Glomerular endothelial cell (primary cell): ENCODE measurements at places on chromosomes 1 and 21. TPM values are rescaled to one million over a fixed set of nuclear protein-coding genes. Genes with fewer than 3 reads are reported as not detected.

DNA sequence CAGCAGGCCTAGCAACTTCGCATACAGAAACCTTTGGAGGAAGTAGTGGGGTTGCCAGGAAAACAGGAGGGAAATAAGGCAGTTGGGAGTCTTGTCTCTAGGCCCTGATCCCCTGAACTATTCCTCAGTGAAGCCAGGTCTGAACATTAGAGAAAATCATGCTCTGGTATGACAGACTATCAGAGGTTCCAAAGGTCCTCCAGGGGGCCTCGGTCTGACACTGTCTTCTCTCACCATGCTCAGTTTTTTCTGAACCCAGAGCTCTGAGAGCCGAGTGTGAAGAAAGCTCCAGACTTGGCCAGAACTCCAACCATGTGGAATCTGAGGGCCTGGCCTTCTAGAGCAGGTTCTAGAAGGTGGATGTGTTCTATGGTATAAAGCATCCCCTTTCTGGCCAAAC is 4.0 kb downstream of the TOMM40L start:
- DNase-seq, result no peak

GRCh38 chr1:66302815-66303214 is 231.1 kb upstream of the SGIP1 start:
- DNase-seq, result no peak

GRCh38 chr1:180271272-180272255 is 41.5 kb downstream of the LHX4 start:
- DNase-seq, result no peak

XPR1 gene
- 24.2 and 27.7 TPM in 2 replicates for total RNA-seq

- no peak for DNase-seq
These were observed 335.2 kb downstream of the HHAT start for GRCh38 chr1:210663730-210664573.

KRTAP12-2 gene
- total RNA-seq, result not detected in 2 replicates

PGBD5 gene
- total RNA-seq, result 0.10 and 0.12 TPM in 2 replicates

GRCh38 chr1:110952031-110952430 is 11.7 kb downstream of the LRIF1 start:
- no peak for DNase-seq

- no peak for DNase-seq
These were observed 7.5 kb downstream of the TRIM63 start for GRCh38 chr1:26059906-26060305.

HJV gene
- total RNA-seq, result not detected in 2 replicates

ADAM30 gene
- not detected in 2 replicates for total RNA-seq

GRCh38 chr1:12460121-12460520 is 157.9 kb downstream of the DHRS3 start:
- DNase-seq, result no peak

GRCh38 chr1:109255678-109256077 is 6.3 kb downstream of the CELSR2 start:
- DNase-seq, result no peak

HSPB7 gene
- not detected in 2 replicates for total RNA-seq

GRCh38 chr1:192724670-192725069 is 84.2 kb upstream of the RGS2 start:
- no peak for DNase-seq

DNA sequence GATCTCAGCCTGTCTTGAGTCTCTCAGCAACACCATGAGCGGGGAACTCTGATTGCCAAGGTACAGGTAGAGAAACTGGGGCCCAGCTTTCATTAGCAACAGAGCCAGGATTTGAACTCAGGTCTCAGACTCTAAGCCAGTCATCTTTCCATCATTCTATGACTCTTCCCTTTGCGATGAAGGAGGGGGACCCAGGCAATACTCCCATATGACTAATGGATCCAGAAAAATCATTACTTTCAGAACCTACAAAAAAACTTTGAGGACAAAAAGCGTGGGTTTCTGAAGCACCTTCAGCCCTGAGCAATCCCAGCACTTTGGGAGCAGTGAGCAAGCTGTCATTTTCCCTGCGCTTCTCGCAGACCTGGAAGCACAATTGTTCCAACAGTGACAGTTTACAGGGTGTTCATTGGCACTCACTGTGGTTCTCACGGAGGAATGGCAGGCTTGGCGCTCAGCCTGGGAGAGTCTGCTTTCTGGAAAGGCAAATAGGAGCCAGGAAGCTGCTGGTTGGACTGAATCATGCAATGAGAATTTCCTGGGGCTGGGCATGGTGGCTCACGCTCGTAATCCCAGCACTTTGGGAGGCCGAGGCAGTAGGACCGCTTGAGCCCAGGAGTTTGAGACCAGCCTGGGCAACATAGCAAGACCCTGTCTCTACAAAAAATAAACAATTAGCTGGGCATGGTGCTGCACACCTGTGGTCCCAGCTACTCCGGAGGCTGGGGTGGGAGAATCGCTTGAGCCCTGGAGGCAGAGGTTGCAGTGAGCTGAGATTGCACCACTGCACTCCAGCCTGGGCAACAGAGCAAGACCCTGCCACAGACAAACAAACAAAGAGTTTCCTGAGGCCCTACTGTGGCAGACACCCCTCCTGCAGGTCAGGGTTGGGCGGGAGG is 40.1 kb downstream of the SLC2A7 start:
- peak; percentile 85 for DNase-seq

SPRR5 gene
- not detected in 2 replicates for total RNA-seq

LORICRIN gene
- total RNA-seq, result not detected in 2 replicates

DNA sequence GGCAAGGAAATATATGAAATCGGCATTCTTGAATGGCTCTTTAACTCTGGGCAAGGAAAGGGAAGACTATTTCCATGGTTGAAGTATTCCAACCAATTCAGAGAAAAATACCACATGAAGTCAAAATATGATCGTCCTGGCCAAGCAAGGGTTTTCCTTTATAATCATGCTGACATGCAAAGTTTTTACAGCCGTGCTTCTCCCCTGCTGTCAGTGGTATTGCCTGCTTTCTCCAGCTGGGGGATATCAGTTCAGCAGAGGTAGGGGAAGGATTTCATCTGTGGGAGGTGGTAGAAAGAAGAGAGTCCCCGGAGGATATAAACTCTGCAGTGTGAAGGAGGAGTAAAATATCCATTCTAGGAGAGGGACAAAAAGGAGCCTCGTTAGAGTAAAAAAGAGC is 322.8 kb downstream of the PAPPA2 start:
- no peak for DNase-seq

DNA sequence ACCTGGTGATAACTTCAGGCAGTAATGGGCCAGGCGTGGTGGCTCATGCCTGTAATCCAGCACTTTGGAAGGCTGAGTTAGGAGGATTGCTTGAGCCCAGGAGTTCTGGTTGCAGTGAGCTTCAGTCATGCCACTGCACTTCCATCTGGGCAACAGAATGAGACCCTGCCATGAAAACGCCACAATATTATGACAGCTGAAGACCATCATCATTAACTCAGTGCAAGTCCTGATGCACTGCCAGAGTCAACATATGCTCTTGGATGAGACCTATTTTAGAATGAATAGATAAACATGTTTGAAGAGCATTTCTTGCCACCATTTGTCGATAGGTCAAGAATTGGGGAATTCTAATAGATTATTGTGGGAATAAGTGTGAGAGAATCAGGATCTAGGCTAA is 26.4 kb downstream of the HENMT1 start:
- no peak for DNase-seq

DNA sequence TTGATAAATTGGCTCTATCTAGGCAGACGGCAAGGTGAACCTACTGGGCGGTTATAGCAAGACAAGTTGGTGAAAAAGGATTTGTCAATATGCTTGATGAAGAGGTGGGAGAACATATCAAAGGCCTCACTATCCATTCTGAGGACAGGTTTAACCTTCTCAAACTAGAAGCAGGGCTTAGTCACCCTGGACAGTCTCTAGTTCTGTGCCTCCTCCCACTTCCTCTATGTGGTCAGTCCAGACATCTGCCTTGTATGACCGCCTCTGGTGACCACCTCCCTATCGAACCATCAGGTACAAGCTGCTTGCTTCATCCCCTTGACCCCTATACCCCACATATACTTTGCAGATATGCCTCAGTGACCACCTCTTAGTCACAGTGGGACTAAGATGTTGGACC is 2.3 kb upstream of the SCYL3 start:
- no peak for DNase-seq

PRAMEF7 gene
- total RNA-seq, result not detected in 2 replicates

DNA sequence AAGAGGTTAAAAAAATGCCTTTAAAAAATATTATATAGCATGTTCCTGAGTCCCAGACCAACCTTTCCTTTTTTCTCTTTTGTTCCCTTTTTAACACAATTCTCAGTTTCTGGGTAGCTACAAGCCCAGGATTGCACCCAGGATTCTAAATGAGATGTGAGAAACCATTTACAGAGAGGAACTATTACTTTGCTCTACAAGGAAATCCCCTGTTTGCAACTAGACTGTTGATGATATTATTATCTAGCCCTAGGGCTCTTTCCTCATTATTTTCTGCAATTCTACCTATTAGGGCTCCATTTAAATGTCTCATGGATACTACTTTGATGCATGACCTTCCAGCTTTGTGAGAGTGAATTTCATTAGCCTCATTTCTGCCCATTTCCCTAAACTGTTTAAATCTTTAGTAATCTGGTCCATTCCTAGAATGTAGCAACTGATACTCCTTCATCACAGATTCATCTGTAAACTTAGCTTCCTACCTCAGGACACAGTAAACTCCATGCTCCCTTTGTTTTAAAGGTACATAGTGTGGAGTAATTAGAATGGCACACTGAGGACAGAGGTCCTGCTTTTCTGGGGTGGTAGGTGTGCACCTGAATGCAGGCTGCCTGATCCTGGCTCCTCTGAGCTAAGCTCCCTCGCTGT is 7.1 kb upstream of the KIF14 start:
- no peak for DNase-seq

HTR6 gene
- not detected in 2 replicates for total RNA-seq

- DNase-seq, result no peak
These were observed 53.2 kb downstream of the SAMSN1 start for GRCh38 chr21:14492931-14493330.

F13B gene
- total RNA-seq, result not detected in 2 replicates

TUFT1 gene
- total RNA-seq, result 5.1 and 6.8 TPM in 2 replicates

DNA sequence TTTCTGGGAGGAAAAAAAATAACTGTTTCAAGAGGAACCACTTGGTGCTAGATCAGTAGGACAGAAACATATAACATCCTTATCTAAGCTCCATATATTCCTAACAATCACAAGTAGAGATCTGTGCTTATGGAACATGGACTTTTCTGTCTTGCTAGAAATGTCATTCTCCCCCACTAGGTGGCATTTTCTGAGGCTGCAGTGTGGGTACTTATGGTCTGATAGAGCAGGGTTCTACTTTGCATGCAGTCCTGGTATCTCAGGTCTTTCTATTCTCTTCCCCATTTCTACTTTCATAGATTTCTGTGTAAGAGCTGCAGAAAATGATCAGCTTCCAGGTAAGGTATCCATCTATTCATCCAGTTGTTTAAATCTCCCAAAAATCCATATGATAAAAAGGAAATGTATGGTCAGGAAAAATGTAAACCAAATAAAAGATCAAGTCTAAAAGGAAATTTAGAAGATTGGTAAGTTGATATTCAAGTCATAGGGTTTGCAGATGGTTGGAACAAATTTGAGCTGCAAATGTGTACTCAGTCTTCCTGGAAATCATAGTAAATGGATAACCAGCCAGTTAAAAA is 1.5 kb downstream of the ZNF684 start:
- no peak for DNase-seq

SPRR1B gene
- total RNA-seq, result not detected in 2 replicates

GRCh38 chr1:211947396-211948295 is 87.7 kb downstream of the INTS7 start:
- no peak for DNase-seq

GRCh38 chr1:214864896-214865688 is 217.4 kb upstream of the KCNK2 start:
- no peak for DNase-seq

DNA sequence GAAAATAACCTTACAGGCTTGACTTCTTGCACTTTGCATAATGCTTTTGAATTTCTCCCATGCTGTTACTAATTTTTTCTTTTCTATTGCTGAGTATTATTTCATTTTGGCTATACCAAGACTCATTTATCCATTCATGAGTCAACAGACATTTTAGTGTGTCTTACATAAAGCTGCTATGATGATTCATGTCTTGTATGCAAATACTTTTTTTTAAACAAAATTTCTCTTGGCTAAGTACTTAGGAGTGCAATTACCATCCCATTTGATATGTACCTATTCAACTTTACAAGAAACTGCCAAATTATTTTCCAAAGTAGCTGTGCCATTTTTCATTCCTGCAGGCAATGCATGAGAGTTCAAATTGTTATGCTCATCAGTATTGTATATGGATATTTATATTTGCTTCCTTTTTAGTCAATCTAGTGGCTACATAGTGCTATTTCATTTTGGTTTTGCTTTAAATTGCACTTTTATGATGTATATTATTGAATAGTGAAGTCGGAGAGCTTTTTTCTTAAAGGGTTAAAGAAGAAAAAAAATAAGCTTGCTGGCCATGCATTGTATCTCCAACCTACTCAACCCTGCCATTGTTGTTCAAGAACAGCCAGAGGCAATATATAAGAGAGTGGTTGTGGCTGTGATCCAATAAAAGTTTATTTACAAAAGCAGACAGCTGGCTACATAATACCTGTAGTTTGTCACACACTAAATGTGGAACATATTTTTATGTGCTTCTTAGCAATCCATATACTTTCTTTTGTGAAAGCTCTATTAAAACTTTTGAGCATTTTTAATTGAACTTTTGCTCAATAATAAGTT is 862.8 kb downstream of the KCNT2 start:
- DNase-seq, result no peak
